AG09309 (cell line): ENCODE measurements at places on chromosomes 4 and X.

DNA sequence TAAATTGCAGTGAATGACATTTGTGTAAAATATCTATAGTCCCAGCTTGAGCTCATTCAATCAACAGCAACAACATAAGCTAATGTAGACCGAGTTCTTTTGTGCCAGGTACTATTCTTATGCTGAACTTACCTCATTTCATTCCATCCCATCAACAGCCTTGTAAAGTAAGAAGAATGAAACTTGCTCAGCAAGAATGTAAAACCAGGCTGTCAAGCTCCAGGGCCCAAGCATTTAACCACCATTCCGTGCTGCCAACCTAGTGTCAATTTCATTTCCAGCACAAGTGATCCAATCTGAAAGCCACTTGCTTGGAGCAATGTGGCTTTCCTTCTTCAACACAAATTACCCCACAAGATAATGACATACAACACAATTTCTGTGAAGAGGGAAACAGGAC is 36.6 kb downstream of the RASSF6 start:
- DNase-seq = no peak

GRCh38 chr4:115515772-115516171 is 402.4 kb upstream of the NDST4 start:
- no peak for DNase-seq

DNA sequence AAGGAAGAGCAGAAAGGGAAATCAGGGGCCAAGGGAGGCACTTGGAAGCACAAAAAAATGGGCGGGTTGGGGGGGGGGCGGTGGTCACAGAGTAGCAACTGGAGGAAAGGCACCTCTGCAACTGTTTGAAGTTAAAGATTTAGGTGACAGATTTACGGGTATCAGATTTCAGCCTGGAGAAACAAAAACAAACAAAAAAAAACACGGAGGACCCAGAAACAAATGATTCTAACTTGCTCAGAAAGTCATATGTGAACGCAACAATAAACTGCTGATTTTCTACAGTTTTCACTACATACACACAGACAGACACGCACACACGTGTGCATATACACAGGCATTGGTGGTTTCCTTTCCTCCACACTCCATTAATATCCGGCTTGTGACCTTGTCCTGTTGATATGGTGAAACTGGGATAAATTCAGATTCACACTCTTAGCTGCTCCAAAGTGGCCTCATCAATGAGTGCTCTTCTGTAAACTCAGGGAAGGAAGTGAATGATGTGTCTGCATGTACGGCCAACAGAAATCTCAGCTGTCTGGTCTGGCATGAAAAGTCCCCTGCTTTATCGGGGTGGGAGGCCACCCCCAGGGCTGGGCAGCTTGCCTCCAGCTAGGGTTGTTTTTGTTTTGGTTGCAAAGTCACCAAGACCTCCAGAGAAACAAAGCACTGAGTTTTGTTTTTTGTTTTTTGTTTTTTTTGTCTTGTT is 54.3 kb downstream of the CHST7 start:
- no peak for DNase-seq

- no peak for DNase-seq
Observed at GRCh38 chr4:25343671-25344070, 31.1 kb downstream of the ZCCHC4 start.

- no peak for DNase-seq
Observed at GRCh38 chr4:99863804-99864203, 30.4 kb downstream of the LAMTOR3 start.

DNA sequence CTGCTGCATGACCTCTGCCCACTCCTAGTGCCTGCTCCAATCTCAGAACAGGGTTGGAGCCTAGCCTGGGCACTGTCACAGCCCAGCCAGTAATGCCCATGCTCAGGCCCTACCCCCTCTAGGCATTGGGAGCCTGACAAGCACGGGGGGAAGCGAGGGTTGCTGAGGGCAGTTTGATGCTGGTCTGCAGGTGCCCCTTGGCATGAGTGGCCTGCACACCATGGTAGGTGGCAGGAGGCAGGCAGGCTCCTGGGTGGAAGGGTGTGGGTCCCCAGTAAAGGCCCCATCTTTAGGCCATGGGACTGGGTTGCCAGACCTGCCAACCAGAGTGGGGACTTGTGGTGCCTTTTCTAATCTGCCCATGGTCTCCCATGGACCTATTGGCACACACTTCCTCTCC is 72.1 kb upstream of the DCAF12L2 start:
- no peak for DNase-seq

DNA sequence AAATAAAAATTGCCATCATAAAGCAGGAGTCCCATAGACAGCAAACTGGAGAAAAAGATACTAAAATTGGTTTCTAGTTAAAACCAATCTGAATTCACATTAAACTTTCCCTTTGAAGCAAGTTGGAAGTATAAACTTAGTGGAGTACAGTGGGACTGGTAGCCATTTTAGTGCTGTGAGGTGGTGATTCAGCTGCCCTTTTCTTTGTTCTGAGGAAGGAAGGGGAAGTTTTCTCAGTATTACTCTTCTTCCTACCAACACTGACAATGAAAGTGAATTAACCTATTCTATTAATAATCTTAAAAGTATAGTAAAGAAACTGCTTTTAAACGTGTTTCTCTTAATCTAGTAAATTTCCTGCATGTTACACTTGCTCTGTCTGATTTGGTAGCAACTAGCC is 36.7 kb downstream of the SLC9A6 start:
- DNase-seq = no peak

GRCh38 chrX:95332530-95332929 is 1352.1 kb upstream of the DIAPH2 start:
- no peak for DNase-seq

- DNase-seq = no peak
Observed at GRCh38 chrX:154712781-154713740, 37.8 kb downstream of the GAB3 start.

DNA sequence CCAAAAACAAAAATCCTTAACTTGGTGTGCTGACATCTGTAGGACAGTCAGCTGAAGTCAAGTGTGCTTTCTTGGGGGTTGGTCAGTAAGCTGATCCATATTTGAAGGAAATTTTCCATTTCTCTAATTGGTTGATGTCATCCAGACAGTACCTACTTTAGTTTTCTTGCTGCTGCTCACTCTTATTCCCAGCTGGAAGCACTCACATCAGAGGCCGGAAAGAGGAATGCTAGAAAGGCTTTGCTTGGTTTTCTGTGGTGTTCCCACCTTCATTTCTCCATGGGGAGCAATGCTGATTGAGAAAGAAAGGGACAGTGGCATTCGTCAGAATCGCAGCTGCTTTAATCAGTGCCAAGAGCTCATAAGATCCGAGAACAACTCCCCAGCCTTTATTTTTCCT is 227.0 kb downstream of the C4orf33 start:
- no peak for DNase-seq

DNA sequence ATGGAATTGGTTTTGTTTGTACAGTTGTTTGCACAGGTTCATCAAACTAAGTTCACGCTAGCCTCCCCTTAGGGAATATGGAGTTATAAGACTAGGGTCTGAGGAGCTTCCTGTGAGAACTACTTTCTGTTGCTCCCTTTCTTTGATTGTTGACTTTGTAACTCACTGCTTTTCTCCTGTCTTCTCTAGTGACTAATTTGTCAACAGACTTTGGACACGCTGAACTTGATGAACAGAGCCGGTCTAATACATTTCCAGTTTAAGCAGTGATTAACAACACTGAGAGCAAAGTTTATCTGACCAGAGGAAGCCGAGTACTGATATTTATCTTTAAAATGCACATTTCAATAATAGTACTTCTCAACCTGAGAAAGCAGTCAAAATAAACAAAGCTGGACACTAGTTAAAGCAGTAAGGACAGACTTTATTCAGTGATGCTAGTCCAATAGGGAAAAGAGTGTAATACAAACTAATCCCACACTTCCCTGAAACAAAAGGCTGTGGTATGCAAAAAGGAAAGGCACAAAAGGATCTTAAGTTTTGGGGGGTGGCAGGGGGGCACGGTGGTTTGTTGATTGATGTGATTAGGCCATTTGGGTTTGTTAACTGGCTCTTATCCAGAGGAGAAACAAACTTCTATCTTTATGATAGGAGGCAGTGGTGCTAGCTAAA is 2.7 kb upstream of the NUDT9 start:
- DNase-seq = no peak

DNA sequence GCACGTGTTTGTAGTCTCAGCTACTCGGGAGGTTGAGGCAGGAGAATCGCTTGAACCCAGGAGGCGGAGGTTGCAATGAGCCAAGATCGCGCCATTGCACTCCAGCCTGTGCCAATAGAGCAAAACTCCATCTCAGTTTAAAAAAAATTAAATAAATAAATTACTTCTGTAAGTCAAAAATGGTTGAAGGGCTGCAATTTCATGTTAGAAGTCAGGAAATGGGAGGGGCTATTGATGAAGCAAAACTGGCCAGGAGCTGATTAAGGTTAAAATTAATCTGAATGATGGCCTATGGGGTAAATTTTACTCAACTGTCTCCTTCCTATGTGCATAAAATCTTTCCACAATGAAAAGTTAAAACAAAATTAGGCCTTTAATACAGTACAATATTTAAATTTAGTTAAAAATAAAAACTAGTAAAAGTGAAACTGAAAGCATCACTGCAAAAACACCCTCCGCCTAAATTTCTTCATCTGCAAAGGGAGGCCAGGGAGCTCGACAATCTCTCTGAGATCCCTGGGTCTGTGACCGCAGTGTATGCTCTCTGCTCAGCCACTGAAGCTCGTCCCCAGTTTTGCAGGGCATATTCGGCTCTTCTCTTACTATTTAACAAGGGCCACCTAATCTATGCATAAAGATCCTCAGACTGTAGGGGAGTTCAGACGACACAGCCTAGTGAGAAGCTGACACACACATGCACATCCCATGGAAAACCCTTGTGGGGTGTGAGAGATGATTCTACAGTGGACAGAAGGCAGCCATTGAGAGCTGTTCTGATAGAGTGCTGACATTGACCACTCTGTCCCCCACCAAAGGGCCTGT is 57.2 kb downstream of the IRF2 start:
- no peak for DNase-seq

GRCh38 chrX:53441531-53442321 is 7.6 kb upstream of the HSD17B10 start:
- DNase-seq = no peak
